ENCODE measurements at places on chromosomes 4 and X.

GRCh38 chr4:40865696-40866095 lies 115.9 kb downstream of the NSUN7 start:
- no peak for DNase-seq

- no peak for DNase-seq
Measured at GRCh38 chr4:37882665-37883296, 8.1 kb upstream of the TBC1D1 start.

GRCh38 chr4:139279760-139280620 lies at the start of gene MGARP:
TSS of gene MGARP (minus strand) at chr4:139280225. CDS start at chr4:139280158, 67 bp downstream.
- peak; percentile 24 for DNase-seq

DNA sequence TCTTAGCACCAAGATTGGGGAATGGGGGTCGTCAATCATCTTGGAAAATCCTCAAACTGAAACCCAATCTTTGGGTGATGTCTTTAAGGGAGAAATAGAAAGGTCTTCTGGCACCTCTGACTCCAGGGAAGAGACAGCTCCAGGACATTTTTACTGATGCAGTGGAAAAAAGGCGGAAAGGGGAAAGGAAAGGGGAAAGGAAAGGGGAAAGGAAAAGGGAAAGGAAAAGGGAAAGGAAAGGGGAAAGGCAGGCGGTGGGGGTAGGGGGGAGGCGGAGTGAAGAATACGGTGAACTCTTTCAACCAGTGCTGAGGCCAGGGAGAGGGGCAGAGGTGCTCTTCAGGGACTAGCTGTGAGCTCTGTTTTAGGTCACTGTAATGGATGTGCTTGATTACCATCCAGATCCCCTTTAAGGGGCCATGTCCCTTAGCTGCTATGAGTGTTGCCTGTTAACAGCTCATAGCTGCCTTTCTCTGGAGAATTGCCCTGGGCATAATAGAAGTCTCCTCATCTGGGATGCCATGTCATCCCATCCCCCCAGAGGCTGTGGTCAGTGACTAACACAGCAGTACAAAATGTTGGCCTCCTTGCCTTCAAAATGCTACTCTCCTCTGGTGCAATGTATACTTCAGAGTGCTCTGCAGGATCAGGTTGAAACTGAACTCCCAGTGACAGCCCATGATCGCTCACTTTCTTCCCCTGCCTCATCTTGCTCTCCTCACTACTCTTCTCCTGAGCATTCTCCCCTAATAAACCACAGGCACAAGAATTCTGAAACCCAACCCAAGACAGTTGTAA lies 92.4 kb upstream of the AP1S2 start:
- no peak for DNase-seq

DNA sequence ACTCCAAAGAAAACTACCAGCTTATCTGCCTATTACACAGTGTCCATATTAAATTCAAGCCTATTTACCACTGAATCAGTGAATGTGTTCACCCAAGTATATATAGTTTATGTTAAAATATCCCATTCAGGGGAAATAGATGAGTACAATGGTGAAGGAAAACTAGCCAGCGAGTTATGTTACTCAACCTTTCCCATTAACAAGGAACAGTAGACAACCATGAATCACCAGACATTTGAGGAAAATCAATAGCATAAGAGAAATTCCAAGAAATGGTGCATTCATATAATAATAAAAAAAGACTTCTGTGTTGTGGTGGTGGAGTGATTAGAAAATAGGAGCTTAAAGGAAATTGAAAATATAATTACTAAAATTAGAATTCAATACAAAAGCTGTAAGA lies 21.3 kb downstream of the IQCM start:
- no peak for DNase-seq

DNA sequence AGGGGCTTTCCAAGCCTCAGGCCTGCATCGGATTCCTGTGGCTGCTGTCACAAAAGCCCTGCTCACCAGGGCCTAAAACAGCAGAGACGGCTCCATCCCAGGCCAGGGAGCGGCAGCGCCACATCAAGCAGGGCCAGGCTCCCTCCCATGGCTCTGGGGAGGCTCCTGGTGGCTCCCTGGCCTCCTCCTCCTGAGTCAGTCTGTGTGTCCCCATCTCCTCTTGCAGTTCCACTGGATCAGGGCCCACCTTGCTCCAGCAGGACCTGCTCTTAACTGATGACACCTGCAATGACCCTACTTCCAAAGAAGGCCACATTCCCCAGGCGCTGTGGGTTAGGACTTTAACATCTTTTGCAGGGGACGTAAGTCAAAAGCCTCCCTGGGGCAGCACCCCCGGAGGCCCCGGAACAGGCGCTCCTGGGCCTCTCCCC lies 51.9 kb downstream of the CPZ start:
- no peak for DNase-seq

GRCh38 chr4:37780444-37781130 lies 45.9 kb upstream of the PGM2 start:
- DNase-seq = no peak

GRCh38 chr4:130995988-130996387 lies 1900.0 kb downstream of the C4orf33 start:
- DNase-seq = no peak

DNA sequence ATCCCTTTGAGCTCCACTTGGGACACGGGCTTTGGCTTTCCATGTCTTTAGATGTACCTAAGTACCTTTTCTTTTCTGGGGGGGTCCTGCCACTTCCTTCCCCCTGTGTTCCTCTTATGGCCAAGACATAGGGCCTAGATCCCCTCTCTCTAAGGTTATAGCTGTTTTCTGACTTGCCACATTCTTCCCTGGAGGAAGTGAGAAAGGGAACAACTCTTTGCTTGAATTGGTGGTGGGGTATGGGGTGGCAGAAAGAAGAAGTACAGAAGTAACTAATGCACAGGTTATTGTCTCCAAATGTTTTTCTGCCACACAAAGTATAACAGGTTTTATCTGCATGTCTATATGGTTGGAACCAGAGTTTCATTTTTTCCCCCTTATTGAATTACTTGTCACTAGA lies 29.7 kb upstream of the DIPK2B start:
- no peak for DNase-seq

- DNase-seq = no peak
Measured at GRCh38 chr4:86015412-86016350, 344.2 kb downstream of the MAPK10 start.

GRCh38 chrX:9794495-9794894 lies 8.3 kb downstream of the SHROOM2 start:
- no peak for DNase-seq

Measured in NCI-H1105 treated with DMSO at 0.1 percent for 48 hours (cell line).